ENCODE measurements at places on chromosomes 7 and 10.
A peak's percentile ranks its signal among the peaks of the same experiment; 100 is the strongest.

- DNase-seq, result no peak
Observed at GRCh38 chr10:12299222-12299965, 50.0 kb upstream of the CAMK1D start.

- DNase-seq, result no peak
Observed at GRCh38 chr7:74052628-74053027, 24.7 kb downstream of the ELN start.

- DNase-seq, result no peak
Observed at GRCh38 chr10:29774475-29774874, 139.7 kb upstream of the SVIL start.

- DNase-seq, result no peak
Observed at GRCh38 chr10:43166880-43167497, 28.7 kb downstream of the CSGALNACT2 start.

DNA sequence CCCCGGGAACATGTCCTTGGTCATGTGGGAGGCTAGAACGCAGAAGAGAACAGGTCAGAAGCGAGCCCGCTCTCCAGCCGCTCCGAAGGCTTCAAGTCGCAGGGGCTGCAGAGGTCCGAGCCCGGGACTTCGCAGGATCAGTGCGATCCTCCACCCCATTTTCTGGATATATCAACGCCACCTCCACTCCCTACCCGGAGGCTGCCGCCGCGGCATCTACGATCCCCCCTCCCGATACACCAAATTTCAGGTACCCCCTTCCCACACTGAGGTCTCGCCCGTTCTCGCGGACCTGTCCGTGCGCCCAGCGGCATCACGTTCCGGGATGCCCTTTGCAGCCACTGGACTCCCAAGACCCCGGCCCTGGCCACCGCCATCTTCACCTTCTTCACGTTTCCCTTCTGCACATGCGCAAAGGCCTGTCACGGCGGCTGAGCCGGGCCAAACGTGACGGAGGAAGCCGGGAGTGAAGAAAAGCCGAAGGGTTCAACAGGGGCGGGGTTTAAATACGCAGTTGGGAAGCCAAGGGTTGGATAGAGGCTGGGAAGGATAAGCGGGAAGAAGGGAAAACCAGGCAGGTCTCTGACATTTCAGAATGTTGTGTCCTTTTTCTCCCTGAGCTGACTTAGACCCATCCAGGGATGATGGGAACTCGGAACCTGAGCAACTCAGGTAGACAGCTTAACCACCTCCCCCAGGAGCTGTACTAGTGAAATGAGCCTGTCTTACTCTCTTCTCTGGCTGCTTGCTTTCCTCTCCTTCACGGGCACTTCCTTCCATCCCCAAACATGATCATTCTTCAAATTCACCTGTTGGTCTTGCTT, at the start of gene NDUFB8:
Gene NDUFB8 (minus strand): TSS at position 397 of the 824 bp plus-strand sequence. CDS start 20 bp downstream, at position 377.
- DNase-seq, result peak; percentile 86

GRCh38 chr7:72286519-72286918, 125.6 kb downstream of the CALN1 start:
- DNase-seq, result no peak

GRCh38 chr10:65559369-65559768, 1366.5 kb upstream of the LRRTM3 start:
- DNase-seq, result no peak

DNA sequence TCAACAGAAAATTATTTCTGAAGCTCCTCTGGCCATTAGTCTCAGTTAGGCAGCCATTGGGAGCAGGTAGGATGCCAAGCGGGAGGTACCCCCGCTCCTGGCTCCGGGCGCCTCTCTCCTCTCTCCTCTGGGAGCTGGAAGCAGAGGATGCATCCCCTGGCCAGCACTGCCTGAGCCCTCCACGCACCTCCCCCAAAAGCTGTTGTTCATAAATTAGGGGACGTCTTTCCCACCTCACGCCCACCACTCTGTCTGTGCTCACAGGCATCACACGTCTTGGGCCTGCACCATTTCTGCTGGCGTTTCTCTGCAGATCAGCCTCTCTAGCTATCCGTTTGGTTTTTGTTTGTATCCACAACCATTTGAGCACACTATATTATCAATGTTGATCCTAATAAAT, 609.0 kb upstream of the FOXK1 start:
- no peak for DNase-seq

- DNase-seq, result no peak
Observed at GRCh38 chr10:43263551-43264343, 3.1 kb downstream of the RASGEF1A start.

GRCh38 chr7:130290745-130291144, 2.2 kb upstream of the CPA4 start:
- DNase-seq, result no peak

DNA sequence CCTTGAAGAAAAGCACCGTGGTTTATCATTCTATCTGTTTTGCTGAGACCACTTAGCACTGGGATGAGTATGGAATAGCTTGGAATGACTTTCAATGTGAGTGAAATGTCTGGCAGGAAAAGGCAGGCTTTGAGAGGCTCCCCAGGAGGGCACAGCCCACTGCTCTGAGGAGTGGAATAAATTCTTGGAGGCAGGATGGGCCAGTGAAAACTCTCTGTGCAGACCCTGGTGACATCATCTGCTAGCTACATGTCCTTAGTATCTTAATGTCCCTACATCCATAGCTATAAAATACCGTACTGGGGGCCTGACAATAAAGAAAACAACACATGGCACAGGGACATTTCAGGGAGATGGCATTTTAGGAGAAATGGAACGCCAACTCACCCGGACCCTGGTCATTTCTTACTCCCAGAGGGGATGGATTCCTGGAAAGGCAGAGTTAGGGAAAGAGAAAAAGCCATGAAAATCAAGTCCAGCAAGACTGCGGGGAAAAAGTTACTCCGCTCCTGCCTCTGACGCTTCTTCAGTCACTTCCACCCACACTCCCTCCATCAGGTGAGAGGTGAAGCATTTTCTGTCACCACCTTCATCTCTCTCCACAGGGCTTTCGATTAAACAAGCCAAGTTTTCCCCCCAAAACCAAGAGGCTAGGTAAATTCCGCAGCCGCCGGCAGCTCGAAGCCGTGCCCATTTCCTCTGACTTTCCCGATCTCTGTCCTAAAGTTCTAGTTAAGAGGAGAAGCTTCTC, 991 bp downstream of the ZNF239 start:
- DNase-seq, result no peak

- DNase-seq, result no peak
Observed at GRCh38 chr10:33233221-33233620, 101.2 kb downstream of the NRP1 start.

- no peak for DNase-seq
Observed at GRCh38 chr10:79165070-79165778, 96.5 kb downstream of the ZMIZ1 start.

DNA sequence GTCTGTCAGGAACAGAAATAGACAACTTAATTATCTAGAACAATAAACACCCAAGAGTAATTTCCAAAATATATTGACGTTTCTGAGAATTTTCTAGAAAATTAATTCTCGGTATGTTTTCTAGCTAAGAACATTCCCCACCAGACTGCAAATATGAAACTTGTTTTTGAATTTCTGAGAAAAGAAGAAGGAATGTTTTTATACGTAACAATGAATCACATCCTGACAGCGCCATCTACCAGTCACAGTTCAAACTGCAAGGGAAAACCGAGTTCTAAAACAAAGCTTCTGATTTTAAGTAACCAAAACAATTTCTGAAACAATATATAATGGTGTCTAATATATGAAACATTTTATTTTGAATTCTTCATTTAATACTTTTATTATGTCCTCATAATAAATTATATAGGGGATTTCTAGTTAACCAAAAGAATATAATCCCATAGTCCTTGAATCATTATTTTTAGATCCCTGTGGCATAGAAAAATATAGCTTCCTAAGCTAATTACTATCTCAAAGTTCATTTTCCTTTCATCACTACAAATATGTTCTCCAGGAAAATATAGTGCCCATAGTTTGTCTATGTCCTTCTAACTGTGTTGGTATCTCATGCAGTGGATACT, 34.5 kb upstream of the MEOX2 start:
- no peak for DNase-seq

GRCh38 chr7:129159539-129159938, 15.0 kb downstream of the TSPAN33 start:
- DNase-seq, result no peak

- no peak for DNase-seq
Observed at GRCh38 chr7:10015687-10016086, 958.0 kb upstream of the PHF14 start.

DNA sequence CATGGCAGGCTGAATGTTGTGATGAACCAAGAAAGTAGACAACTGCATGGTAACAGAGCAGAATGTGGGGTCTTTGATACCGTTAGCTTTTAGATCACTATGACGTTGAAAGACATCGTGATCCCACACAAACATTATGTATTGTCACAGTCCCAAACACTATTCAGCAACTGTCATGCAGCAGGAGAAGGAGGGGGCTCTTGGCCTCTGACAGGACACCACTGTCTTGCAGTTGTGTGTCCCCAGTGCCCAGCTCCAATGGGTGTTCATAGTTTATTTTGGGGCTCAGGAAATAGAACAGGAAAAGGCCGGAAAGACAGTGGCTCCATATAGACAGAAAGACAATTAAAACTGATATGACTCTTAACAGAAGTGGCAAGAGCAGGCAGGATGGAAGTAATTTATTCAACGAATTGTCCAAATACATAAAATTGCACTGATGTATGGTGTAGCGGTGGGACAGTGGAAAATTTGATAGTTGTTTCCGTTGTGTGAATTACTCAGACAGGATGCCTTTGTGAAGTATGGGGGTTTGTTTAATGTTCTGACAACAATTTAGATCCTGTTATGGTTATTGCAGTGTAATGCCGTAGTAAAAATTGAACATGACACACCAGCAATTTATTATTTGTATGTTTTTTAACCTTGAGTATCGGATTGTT, 292.0 kb downstream of the LRMDA start:
- DNase-seq, result no peak

- no peak for DNase-seq
Observed at GRCh38 chr10:27312854-27313253, 72.3 kb upstream of the ACBD5 start.

GRCh38 chr7:95323410-95324129, 762 bp downstream of the PON1 start:
- no peak for DNase-seq

DNA sequence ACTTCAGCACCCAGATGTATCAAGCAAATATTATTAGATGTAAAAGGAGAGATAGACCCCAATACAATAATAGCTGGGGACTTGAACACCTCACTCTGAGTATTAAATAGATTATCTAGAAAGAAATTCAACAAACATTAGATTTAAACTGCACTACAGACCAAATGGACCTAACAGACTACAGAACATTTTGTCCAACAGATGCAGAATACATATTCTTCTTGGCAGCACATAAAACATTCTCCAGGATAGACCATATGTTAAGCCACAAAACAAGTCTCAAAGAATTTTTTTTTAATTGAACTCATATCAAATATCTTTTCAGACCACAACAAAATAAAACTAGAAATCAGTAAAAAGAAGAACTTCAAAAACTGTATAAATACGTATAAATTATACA, 130.4 kb downstream of the MTERF1 start:
- DNase-seq, result no peak

- DNase-seq, result no peak
Observed at GRCh38 chr7:908159-908581, 31.8 kb downstream of the GET4 start.

- no peak for DNase-seq
Observed at GRCh38 chr7:158362912-158363905, 224.4 kb downstream of the PTPRN2 start.

- DNase-seq, result no peak
Observed at GRCh38 chr10:82817676-82818422, 942.9 kb downstream of the NRG3 start.

DNA sequence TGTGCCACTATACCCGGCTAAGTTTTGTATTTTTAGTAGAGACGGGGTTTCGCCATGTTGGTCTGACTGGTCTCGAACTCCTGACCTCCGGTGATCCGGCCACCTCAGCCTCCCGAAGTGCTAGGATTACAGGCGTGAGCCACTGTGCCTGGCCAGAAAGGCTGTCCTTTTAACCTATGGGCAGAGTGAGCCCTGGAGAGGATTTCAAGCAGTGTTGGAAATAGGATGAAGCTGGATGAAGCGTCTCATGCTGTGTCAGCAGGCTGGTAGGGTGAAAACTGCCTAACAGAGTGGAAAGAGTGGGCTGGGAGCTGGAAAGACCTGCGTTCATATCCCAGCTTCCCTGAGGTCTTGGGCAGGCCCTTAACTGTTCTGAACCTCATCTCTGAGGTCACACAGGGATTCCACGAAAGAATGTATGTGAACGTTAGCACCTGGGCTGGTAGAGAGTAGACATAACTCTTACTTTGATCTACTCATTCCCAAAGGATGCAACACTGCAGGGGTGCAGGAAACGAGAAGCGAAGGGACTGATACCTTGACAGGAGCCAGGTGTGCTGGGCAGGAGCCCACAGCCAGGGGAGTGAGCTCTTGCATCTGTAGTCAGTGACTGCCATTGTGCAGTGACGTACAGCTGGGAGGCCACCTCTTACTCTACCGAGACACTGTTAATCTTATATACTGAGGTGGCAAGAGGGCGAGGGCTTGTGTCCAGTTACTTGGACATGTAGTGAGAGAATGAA, 34.1 kb downstream of the WBP1L start:
- DNase-seq, result no peak

DNA sequence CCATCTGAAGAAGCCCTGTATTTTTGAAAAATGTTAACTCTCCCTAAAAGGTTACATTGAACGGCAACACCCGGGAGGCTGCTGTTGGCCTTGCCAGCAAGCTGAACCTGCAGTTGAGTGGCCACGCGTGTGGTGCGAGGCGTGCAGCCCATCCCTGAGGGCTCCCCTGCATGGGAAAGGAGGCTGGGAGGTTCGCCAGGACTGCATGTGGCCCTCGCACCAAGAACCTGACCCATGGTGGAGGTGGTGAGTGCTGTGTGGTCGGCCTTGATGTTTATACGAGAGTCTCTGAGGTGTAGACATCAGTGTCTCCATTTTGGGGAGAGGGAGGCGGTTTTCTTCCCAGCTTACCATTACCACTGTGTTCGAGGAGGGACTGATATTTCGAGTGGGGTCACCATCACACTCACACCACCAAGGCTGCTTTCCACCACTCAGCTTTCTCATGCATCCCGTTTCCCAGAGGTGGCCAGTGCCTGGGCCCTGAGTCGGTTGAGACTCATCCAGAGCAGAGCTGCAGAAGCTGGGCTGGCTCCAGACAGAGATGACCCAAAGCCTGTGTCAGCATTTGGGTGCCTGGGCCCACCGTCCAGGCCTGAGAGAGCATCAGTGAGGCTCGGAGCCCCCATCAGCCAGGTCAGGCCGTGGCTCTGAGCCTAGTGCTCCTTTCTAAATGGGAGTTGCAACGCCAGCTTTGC, 222.6 kb downstream of the EBF3 start:
- no peak for DNase-seq

DNA sequence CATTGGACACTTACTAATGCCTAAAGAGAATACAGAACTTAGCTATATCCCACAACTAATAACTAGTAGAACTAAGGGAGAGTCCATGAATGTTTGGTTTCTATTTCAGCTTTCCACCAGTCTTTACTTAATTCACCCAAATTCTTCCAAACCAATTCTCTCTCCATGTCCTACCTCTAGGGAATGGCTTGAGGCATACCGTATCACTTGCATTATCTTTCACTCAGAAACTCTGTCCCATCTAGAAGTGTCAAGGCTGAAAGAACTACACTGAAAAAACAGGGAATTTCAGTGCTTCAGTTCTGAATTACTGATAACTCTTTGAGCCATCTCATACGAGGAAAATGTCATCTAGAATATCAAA, 758 bp downstream of the TMEM168 start:
- no peak for DNase-seq

GRCh38 chr7:65974191-65974801, 7.7 kb downstream of the GUSB start:
- DNase-seq, result no peak
